ENCODE measurements at places on chromosomes 16 and 17.
A peak's percentile ranks its signal among the peaks of the same experiment; 100 is the strongest.

DNA sequence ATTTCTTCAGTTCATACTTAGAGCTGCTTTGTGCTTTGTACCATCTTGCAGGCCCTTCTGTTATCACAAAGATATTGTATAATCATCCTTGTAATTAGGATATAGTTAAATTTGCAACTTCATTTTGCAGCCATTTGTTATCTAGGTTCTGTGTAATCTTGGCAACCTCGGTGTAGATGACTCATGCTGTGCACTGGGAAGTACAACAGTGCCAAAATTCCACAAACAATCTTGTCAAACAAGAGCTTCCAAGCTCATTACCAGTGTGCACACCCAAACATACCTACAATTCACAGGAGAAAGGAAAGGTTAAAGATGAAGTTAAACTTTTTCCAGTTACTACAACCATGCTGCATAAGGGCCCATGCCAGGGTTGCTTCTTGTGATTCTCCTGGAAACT lies 1231.8 kb downstream of the CDH11 start:
- DNase-seq: no peak

DNA sequence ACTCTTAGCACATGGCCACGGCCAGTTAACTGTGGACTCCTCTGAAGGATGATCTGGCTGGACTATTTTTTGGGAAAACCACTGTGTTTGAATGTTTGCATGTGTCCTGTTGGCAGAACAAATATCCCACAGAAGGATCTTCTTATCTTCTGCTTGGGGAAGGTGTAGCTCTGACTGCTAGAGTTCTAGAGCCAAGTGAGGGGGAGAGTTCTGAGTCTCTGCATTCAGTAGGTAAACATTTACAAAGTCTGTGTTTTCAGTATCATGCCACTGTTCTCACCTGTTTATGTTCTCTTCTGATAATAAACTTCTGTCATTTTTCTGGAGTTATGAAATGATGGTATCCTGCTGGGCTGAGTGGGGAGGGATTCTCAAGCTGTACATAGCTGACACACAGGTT lies 241.1 kb downstream of the WWOX start:
- DNase-seq: no peak

GRCh38 chr17:43573579-43574321 lies 27.6 kb upstream of the ETV4 start:
- no peak for DNase-seq

GRCh38 chr17:73101031-73101430 lies 8.5 kb upstream of the SLC39A11 start:
- no peak for DNase-seq

GRCh38 chr17:12386225-12386624 lies 279.5 kb upstream of the MYOCD start:
- DNase-seq: no peak

DNA sequence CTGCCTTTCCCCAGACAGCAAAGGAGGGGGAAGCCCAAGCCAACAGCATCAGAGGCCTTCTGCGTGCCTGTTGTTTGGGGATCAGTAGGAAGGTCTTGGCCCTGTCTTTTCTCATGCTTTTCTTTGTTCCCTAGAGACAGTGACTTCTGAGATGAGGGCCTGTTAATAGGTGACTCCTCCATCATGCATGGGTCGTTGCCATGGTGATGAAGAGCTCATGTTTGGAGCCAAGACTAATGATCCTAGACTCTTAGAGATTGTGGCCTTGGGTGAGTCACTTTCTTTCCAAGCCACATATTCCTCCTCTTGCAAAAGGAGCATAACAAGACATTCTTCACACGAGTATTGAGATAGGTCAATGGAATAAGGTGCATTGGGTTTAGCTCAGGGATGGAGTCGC lies 201.1 kb upstream of the ASIC2 start:
- no peak for DNase-seq

DNA sequence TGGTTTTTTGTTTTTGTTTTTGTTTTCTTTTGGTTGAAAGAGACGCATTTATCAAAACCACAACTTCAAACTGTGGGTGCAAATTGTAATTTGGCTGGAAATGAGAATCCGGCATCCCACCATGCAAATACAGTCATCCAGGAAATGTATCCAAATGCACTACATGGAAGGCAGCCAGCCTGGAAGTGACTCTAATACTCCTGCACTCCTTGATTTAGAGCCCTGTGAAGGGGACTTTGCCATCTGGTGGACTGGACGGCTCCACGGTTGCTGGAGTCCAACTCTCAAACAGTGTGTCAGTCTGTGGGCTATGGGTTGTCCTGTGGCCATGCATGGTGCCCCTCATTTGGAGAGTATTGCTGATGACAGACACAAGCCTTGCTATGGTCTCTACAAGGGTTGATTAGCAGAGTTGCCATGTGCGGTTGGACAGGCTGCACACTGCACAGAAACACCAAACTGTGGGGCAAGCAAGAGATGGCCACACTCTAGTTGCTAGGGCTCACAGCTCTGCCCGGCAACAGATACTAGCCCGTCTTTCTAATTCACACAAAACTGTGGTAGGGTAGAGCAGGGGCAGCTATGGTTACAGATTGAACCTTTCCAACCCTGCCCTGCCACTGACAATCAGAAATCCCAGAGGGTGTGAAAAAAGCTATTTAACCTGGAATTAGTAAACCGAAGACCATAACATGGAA lies 62.4 kb downstream of the VAT1L start:
- DNase-seq: no peak

- DNase-seq: no peak
These were observed 23.5 kb upstream of the UBE2I start for GRCh38 chr16:1285669-1286512.

DNA sequence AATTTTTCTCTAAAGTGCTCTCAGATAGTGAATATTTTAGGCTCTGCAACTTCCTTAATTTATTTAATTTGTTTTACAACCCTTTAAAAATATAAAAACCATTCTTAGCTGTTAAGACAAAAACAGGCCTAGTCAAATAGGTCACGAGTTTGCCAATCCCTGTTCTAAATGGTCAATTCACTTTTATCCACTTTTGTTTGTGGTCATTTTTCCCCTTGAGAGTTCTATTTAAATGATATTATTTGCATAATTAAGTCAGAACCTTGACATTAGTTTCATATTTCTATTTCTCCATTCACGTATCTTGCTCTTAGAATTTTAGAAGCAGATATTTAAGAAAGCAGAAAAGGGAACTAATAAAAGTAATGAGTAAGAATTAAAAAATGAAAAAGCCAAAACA lies 4.0 kb downstream of the AMFR start:
- no peak for DNase-seq

DNA sequence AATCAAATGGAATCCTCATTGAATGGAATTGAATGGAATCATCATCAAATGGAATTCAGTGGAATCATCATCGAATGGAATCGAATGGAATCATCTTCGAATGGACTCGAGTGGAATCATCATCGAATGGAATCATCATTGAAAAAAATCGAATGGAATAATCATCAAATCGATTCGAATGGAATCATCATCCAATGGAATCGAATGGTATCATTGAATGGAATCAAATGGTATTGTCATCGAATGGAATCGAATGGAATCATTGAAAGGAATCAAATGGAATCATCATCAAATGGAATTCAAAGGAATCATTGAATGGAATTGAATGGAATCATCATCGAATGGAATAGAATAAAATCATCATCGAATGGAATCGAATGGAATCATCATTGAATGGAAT lies 619.3 kb downstream of the TP53TG3F start:
- no peak for DNase-seq

DNA sequence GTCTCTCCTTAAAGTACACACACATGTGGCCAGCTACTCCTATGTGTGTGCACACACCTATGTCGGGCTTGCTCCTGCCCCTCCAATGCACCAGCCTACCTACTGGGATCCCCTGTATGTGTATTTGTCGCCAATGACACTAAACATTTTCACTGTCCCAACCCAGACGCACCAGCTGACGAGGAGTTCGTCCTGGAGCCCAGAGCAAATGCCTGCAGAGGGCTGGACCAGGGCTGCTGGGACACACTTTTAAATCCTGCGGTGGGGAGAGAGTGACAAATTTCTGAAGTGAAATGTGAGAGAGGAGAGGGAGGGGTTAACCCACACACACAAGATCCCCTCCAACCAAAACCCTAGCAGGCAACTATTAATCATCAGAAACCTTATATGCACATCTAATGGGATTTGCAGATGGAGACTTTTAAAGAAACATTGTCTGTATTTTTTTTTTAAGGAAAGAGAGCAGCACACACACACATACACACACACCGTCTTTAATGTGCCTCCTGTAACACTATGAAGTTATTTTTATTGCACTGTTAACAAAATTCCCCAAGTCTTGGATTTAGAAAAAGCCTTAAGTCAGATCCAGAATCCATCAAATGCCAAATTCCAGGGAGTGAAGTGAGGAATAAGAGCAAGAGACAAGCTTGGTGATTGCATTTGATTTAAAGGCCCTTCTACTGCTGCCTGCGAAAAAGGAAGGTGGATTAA lies at the start of gene MEOX1:
MEOX1 (minus strand) TSS at position 224 of the 714 bp plus-strand sequence. CDS start 388 bp downstream, outside the sequence.
- no peak for DNase-seq

- no peak for DNase-seq
These were observed 20.5 kb downstream of the MNT start for GRCh38 chr17:2380226-2380922.

- no peak for DNase-seq
These were observed 254.2 kb downstream of the KCNJ2 start for GRCh38 chr17:70423562-70423961.

- no peak for DNase-seq
These were observed 64.8 kb upstream of the ADAMTS18 start for GRCh38 chr16:77499373-77500285.

DNA sequence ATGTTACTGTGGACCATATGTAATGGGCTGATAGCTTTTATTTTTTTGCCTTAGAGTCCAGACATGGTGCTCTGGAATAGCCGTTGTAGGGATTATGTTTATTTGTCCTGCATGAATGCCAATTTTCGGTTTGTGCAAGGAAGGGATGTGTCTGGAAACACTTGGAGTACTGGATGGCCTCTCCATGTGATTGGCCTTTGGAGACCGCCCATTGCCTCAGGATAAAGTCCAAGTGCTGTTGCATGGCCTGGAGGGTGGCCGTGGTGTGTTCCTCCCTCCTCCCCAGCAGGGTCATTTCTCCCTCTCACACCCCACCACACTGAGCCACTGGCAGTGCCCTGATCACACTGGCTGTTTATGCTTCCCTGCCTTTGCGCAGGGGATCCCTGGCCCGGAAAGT lies 93.9 kb downstream of the MSI2 start:
- DNase-seq: no peak

- DNase-seq: no peak
These were observed 10.1 kb downstream of the CORO6 start for GRCh38 chr17:29612404-29613280.

DNA sequence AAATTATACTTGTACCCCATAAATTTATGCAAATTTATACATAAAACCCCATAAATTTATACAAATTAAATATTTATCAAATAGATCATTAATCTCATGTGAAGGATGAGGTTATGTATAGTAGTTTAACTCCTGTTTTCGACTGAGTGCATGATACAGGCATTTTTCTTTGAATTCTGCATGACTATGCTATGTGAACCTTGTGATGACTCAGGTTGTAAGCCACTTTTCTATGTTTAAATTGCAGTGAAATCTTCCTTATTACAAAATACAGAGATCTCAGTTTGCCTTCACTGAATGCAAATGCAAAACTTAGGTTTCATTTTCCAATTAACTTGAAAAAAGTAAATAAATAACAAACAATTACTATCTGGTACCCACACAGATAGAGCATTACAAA lies 843.7 kb downstream of the CDH11 start:
- DNase-seq: no peak

- no peak for DNase-seq
These were observed 737.7 kb upstream of the SOX9 start for GRCh38 chr17:71383091-71383490.

GRCh38 chr17:3557768-3558583 lies at the start of gene TRPV3:
TRPV3 (minus strand) TSS chr17:3557812; CDS start chr17:3554850, 2,962 bp downstream.
- DNase-seq: no peak

GRCh38 chr17:21258593-21258992 lies 5.4 kb upstream of the NATD1 start:
- no peak for DNase-seq

DNA sequence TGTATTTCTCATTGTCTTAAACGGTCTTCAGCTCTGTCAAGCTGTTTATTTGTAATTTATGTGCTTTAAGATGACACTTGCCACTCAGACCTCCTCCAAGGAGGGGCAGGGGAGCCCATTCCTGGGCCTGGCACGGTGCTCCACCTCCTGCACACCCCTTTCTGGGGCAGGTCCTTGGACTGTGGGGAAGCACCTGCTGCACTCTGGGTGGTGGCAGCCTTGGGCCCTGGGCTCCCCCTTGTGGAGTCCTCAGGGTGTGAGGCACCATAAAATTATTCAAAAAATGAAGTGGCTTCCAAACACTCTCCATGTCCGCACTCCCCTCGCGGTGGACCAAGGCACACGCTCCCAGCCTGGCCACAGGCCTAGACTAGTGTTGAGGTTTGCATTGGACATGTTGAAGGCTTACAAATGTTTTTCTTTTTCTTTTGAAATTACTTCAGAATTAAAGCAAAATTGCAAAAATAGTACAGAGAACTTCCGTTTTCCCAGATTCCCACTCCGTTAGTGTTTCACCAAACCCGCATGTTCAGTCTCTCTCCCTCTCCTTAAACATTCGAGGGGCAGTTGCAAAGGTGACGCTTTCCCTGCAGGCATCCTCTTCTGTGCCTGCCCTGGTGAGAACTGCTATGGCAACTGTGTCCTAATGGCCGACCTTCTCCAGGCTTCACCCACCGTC lies 32.4 kb downstream of the FOXK2 start:
- peak; percentile 85 for DNase-seq

DNA sequence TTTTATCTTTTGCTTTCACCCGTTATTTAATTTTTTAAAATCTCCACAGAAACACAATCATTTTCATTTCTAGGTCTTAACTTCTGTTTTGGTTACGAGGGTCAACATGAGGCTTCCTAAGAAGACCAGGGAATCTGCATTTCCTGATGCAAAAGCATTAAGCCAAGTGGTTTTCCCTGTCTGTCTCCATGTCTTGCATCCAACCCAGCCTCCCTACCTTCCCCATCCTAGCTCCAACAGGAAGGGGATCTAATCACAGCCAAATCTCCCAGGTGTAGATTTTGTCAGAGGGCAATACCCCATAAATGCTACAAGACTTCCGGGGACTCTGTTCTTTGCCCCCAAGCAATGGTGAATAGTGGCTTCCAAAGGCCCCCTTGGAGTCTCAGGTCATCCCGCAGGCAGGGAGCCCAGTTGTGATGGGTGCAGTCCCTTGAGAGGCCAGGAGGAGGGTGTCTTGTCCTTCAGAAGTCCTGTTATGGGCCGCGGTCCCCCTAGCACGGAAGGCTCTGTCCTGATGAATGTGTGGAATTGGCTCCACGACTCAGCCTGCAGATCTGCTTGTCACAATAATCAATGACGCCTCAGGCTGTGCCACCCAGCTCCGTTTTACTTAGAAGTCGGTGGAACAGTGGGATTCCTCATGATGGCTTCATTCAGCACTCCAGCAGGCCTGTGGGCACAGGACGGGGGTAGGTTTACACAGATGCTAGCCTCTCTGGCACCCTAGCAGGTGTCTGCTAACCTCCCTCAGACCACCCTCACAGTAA lies 141.1 kb downstream of the RGS9 start:
- DNase-seq: peak; percentile 44

DNA sequence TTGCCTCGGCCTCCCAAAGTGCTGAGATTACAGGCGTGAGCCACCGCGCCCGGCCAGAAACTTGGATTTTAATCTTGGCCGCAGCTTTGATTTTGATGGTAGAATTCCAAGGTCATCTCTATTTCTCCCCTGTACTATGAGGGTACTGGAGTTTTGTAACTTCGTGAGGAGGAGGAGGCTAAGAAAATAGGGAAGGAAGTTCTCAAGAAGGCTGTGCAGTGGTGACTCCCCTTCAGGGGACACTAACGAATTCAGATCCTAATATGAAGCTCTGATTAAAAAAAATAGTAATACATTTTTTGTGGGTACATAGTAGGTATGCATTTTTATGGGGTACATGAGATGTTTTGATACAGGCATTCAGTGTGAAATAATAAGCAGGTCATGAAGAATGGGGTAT lies 55.9 kb downstream of the LDHD start:
- peak; percentile 57 for DNase-seq

Data from KBM-7 (cell line).